ENCODE measurements at places on chromosomes 11 and 22. TPM values are rescaled to one million over a fixed set of nuclear protein-coding genes. Genes with fewer than 3 reads are reported as not detected.

- DNase-seq, result no peak
These were observed 40.8 kb downstream of the ABTB2 start for GRCh38 chr11:34317036-34317360.

- peak; percentile 93 for DNase-seq
These were observed at the start of gene GCAT for GRCh38 chr22:37807410-37808293. TSS of gene GCAT (plus strand) at chr22:37807934. CDS start at chr22:37807968, 34 bp downstream.

GRCh38 chr11:12253843-12254281 is 123.5 kb upstream of the PARVA start:
- no peak for DNase-seq

GRCh38 chr11:119664063-119664572 is 64.9 kb downstream of the NECTIN1 start:
- no peak for DNase-seq

DNA sequence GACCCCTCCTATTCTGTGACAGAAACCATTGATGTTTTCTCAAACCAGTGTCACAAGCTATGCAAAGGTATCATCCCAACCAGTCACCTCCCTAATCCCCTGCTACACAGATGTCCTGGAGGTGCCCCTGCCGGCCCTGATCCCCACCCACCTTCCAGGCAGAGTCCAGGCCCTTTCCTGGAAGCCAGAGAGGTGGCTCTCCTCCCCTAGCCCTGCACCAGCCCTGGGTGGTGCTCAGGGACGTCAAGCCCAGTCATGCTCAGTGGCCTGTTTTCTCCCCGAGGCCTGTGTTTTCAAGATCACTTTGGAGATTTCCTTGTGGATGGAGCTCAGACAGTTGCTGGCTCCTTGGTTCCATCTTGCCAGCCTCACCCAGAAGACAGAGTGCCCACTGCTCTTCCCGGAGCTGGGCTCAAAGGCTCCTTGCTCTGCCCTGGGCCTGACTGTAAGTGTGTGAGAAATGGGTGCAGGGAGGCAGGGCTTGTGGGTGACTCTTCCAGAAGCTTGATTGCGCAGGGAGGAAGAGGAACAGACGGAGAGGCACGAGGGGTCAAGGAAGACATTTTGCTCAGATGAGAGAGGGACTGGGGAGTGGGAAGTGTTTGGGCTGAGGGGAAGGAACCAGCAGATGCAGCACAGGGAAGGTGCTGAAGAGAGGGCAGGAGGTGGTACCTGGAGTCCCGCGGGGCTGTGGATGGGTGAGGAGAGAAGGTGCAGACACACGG is 11.3 kb downstream of the P2RY6 start:
- no peak for DNase-seq

GRCh38 chr11:38927993-38928392 is 2330.0 kb upstream of the RAG2 start:
- DNase-seq, result no peak

GRCh38 chr11:45755281-45755859 is 49.6 kb upstream of the SLC35C1 start:
- DNase-seq, result no peak

GRCh38 chr22:33577862-33578411 is 342.3 kb downstream of the LARGE1 start:
- no peak for DNase-seq

DNA sequence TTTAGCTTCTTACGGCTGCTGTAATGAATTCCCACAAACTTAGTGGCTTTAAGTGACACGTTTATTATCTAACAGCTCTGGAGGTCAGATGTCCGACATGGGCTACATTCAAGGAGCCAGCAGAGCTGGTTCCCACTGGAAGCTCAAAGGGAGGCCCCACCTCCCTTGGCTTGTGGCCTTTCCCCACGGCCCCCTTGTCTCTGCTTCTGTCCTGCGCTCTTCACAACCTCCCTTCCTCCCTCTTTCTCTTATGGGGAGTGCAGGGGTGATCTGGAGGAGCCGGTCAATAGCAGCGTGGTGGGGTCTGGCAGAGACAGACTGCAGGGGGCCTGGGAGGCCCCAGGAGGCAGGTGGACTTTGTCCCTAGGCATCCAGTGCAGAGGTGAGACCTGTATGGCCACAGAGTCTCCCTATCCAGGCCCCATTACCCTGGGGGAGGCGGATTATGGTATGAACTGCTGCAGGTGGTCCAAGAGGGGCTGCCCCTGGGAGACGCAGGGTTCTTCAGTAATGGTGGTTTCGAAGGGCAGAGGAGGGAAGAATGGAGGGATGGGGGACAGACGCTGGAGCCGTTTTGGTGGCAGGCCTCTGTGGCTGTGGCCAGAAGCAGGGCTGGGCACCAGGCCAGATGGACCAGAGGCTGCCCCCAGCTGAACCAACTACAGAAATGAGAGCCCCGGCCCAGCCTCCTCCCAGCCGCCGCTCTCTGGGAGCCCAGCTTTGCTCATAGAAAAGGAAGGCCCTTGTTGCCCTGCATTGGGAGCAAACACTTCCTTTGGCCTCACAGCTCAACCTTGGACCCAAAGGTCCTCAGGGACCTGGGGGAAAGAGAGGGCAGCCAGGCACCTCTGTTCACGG is 30.7 kb upstream of the KCNQ1OT1 start:
- DNase-seq, result no peak

GRCh38 chr22:50297510-50298265 is 9.8 kb downstream of the PLXNB2 start:
- no peak for DNase-seq

DNA sequence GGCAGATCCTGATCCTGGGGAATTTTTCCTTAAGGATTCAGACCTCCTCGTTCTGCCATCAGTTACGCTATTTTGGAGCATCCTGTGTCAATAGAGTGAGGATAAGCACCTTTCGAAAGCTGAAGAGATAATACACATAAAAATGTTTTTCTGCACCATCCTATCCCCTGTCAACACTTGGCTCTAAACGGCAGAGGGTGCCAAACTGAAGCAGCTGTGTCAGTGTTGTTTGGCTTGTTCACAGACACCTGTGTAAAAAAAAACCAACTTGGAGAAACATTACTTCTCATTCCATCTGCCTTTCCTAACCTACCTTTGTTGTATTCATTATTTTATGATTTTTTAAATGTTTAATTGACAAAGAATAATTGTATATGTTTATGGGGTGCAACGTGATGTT is 417.0 kb upstream of the DDI1 start:
- no peak for DNase-seq

DNA sequence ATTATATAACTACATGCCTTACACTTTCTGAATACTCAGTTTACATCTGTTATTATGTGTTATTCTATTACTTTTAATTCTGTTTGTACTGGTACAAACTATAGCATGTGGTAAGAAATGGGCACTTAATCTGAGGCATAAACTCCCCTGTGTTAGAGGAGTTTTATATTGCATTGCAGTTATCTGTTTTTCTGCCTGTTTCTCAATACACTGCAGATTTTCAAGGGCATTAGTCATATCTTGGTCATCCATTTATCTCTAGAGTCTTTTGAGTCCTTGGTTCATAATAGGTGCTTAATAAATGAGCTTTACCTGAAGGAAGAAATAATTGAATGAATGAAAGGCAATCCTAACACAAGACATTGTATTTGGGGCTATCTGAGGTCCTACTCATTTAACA is 182.9 kb upstream of the CTSC start:
- DNase-seq, result peak; percentile 55

GRCh38 chr11:92122561-92122960 is 102.1 kb upstream of the FAT3 start:
- DNase-seq, result no peak

DNA sequence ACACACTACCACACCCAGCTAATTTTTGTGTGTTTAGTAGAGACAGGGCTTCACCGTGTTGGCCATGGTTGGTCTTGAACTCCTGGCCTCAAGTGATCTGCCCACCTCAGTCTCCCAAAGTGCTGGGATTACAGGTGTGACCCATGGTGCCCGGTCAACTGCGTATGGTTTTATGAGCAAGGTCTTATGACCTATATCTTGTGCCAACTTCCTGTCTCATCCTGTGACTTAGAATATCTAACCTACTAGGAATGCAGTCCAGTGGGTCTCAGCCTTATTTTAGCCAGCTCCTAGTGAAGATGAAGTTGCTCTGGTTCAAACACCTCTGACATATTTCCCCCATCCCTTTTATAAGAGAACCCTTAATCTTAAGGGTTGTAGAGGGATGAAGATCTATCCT is 66.1 kb upstream of the OR5AN1 start:
- DNase-seq, result no peak

DNA sequence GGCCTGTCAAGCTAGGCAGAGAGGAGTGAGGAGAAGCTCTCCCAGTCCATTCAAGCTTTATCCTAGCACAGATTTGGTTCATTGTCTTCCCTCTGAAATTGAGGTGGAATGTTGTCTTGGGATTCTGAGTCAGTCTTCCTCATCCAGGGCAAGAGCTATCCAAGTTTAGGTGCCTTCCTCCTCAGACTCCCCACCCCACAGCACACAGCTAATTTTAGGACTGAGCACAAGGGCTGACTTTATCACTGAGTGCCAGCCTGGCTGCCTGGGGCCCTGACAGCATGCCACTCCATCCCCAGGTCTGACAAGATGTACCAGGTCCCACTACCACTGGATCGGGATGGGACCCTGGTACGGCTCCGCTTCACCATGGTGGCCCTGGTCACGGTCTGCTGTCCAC is 2.6 kb downstream of the PGAP2 start:
- peak; percentile 30 for DNase-seq

GRCh38 chr11:123511037-123511870 is 81.2 kb downstream of the GRAMD1B start:
- DNase-seq, result peak; percentile 94

GRCh38 chr11:123475469-123475868 is 45.4 kb downstream of the GRAMD1B start:
- DNase-seq, result peak; percentile 42

GRCh38 chr11:28701760-28702449 is 593.7 kb downstream of the METTL15 start:
- DNase-seq, result no peak

DNA sequence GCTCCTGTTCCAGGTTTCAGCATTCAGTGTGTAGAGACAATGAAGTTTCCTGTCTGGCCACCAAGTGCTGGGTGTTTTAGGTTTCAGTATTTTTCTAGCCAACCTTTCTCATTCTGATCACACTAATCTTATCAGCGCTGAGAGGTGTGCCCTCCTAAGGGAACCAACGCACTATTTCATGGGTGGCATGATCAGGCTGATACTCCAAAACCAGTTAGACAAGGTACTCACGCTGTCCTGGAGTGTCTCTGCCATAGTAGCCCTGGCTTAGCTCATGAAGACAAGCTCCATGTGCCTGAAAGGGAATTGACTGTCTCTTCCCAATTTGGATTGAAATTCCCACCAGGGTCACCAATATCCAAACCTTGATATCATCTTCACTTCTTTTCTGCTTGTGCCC is 8.0 kb upstream of the RAB38 start:
- no peak for DNase-seq

- no peak for DNase-seq
These were observed 1.3 kb downstream of the PPP2R5B start for GRCh38 chr11:64925536-64926436.

DNA sequence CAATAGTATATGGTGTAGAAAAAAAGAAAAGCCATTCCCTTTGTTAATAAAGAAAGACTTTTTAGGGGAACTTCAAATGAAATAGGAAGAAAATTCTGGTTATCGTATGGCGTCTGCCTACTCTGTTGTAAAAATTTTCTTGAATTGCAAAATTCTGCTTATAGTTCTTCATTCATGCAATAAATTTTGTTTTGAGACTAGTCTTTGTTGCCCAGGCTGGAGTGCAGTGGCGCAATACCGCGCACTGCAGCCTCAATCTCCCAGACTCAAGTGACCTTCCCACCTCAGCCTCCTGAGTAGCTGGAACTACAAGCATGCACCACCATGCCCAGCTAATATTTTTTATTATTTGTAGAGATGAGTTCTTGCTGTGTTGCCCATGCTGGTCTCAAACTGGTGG is 5.8 kb downstream of the DDIAS start:
- no peak for DNase-seq

Gene FERMT3
- total RNA-seq, result 7.2 TPM

Gene MRPL21
- 62.9 TPM for total RNA-seq

Gene OSBP
- total RNA-seq, result 35.5 TPM

Gene MS4A4E
- not detected for total RNA-seq

Gene NRGN
- total RNA-seq, result 0.27 TPM

Gene CTSF
- total RNA-seq, result 35.0 TPM

Gene KRTAP5-11
- total RNA-seq, result not detected

Gene OR4C46
- not detected for total RNA-seq

Gene TNNT3
- total RNA-seq, result 0.81 TPM

Gene NCAM1
- total RNA-seq, result 23.6 TPM

Gene DEPDC7
- 3.5 TPM for total RNA-seq

Gene HTR3B
- total RNA-seq, result not detected

Gene YDJC
- total RNA-seq, result 14.6 TPM

Gene CHST1
- 0.82 TPM for total RNA-seq

Gene SLC37A2
- total RNA-seq, result 0.63 TPM

Gene TREH
- total RNA-seq, result not detected

Gene KDM4D
- 1.1 TPM for total RNA-seq

Gene OR5B21
- not detected for total RNA-seq

Gene LDHAL6A
- not detected for total RNA-seq

Data from fibroblast of the aortic adventitia (primary cell).